A549 treated with CORT108297 at 1 μM for 4 hours (cell line): ENCODE measurements at places on chromosomes 7 and 10. TPM values are rescaled to one million over a fixed set of nuclear protein-coding genes. Genes with fewer than 3 reads are reported as not detected.

The TEX47 gene
- total RNA-seq = not detected in 5 replicates

The TFEC gene
- 0.01 TPM in 1 of 5 replicates, not detected in the others for total RNA-seq

The PTER gene
- 10.5 to 17.0 TPM (median 14.5 TPM) in 5 replicates for total RNA-seq

The COL26A1 gene
- 0.32 to 0.58 TPM (median 0.49 TPM) in 5 replicates for total RNA-seq

The CPN1 gene
- 0.14 to 0.32 TPM (median 0.23 TPM) in 5 replicates for total RNA-seq

The FXYD4 gene
- not detected in 5 replicates for total RNA-seq
